Glutamatergic neuron (in vitro differentiated cells): ENCODE measurements at places on chromosomes 7 and 10.

- H3K27me3 ChIP-seq, result peaks cover 2% of the 10 kb centered on the region
- H3K4me1 ChIP-seq, result peaks cover 6% of the 10 kb centered on the region
- DNase-seq, result no peak
- H3K27ac ChIP-seq, result no peak overlapping the region
- no peak overlapping the region for H3K4me3 ChIP-seq
- no peaks in the 10 kb centered on the region for H3K36me3 ChIP-seq
Measured at GRCh38 chr10:92052741-92053140, 129.2 kb downstream of the BTAF1 start.

GRCh38 chr10:67033878-67034277 is 108.0 kb downstream of the LRRTM3 start:
- no peaks in the 10 kb centered on the region for H3K4me1 ChIP-seq
- no peaks in the 10 kb centered on the region for H3K36me3 ChIP-seq
- no peak overlapping the region for H3K4me3 ChIP-seq
- no peak overlapping the region for H3K27ac ChIP-seq

- H3K27me3 ChIP-seq, result no peaks in the 10 kb centered on the region
- peaks cover 4% of the 10 kb centered on the region for H3K4me1 ChIP-seq
- H3K27ac ChIP-seq, result peak overlapping the region; percentile 43
- DNase-seq, result no peak
- H3K4me3 ChIP-seq, result no peak overlapping the region
Measured at GRCh38 chr10:5968037-5968680, 9.2 kb downstream of the IL15RA start.

- no peak overlapping the region for H3K27ac ChIP-seq
- no peak overlapping the region for H3K4me3 ChIP-seq
- no peaks in the 10 kb centered on the region for H3K4me1 ChIP-seq
- no peak for DNase-seq
Measured at GRCh38 chr7:42035210-42035609, 201.8 kb downstream of the GLI3 start.

DNA sequence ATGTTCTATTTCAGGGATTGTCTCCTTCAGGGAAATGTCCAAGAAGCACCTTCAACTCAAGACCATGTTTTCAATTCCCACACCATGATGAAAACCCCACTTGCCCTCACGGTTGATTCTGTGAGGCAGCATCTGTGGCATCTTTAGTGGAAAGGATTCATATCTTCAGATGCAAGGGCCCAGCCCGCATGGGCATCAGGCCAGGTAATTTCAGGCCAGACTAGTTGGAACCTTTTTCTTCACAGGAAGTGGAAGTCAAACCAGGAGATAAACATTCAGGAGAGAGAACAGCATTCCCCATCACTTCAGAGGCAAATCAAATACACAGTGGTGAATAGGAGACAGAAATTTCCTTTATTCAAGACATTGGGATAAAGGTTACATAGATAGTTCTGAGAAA is 88.8 kb downstream of the JCAD start:
- H3K4me1 ChIP-seq, result no peaks in the 10 kb centered on the region
- peaks cover 4% of the 10 kb centered on the region for H3K36me3 ChIP-seq
- H3K27ac ChIP-seq, result no peak overlapping the region
- H3K4me3 ChIP-seq, result no peak overlapping the region
